Activated T-helper 1 cell treated with anti-CD3 and anti-CD28 coated beads, Interleukin-2, amount 50 U/mL, for 16 hours (primary cell): ENCODE measurements at places on chromosomes 1 and 21.

DNA sequence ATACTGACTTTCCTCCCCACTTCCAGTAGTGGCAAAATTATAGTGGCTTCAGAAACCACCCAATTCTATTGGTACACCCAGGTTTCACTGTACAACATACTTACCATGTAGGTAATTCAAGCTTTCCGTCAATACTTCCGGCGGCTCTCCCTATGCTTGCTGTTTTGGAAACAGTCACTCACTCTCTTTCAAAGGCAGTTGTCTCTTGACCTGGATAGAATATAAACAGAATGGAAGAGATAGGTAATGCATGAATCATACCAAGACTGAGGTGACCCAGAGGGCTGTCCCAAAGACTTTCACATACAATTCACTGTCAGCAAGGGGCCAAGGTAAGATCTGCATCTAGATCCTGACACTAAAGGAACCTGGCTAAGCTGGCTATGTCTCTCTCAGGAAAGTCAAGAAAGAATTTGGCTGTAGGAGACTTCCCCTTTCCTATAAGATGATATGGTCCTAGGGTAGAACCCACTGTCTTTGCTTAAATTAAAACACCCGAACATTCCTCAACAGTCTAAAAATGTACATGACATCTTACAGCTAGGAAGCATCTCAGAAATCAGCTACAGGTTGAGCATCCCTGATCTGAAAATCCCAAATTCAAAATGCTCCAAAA, 59.6 kb downstream of the LUZP1 start:
- no peak for DNase-seq

- DNase-seq = no peak
These were observed 76.2 kb upstream of the VAMP3 start for GRCh38 chr1:7694600-7695496.

GRCh38 chr1:16073490-16074119, at the start of gene FAM131C:
TSS of gene FAM131C (minus strand) at chr1:16073651. CDS start at chr1:16073442, 209 bp downstream.
- no peak for DNase-seq

DNA sequence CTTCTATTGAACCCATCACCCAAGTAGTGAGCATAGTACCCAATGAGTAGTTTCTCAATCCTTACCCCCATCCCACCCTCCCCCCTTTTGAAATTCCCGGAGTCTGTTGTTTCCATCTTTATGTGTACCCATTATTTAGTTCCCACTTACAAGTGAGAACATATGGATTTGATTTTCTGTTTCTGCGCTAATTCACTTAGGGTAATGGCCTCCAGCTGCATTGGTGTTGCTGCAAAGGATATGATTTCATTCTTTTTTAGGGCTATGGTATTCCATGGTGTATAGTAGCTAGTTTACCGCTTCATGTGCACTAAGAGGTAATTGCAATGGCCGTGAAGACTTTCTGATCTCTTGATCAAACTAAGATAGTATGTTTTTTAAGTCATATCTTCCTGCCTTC, 107.5 kb upstream of the SERTAD4 start:
- DNase-seq = no peak

DNA sequence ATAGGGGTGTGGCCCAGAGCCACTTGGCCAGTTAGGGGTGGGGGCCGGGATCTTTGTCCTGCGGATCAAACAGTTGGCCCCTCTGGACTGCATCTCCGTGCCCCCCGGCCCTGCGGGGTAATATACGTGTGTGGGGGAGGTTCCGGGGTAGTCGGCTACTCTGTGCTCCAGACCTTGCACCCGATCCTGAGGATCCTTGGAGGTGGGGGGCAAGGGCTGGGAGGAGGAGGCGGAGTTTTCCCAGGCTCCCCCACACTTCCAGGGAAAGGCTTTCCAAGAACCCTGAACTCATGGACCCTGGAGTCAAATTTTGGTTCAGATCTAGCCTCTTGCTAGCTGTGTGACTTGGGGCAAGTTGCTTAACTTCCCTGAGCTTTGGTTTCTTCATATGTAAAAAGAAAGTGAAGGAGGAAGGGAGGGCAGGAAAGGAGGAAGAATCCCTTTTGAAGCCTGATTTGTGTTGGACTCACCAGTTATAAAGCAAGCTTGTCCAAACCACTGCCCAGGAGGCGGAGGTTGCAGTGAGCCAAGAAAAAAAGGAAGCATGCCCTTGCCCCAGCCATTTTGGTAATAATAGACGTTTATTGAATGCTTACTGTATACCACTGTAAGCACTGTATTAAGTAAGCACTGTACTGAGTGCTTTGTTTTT, 686 bp downstream of the MIIP start:
- DNase-seq = no peak

- no peak for DNase-seq
These were observed 23.6 kb upstream of the TRIM67 start for GRCh38 chr1:231138236-231138635.

GRCh38 chr1:8821084-8821483, 3.6 kb upstream of the RERE start:
- no peak for DNase-seq

DNA sequence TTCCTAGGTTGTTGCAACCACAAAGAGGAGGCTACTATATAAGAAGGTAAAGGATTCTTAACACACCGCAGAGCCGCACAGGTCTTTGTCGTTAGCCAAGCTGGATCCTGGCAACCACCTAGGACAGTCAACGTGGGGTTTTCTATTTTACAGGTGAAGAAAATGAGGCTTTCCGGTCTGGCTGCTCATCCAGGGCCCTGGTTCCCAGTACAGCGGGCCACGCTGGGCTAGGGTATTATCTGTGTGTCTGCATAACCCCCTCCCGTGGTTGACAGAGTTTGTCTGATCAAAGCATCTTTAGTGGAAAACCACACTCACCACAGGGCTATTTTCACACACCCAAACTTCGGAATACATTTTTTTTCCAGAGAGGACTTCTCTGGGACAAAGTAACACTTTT, 39.0 kb upstream of the PDE9A start:
- DNase-seq = peak; percentile 11

DNA sequence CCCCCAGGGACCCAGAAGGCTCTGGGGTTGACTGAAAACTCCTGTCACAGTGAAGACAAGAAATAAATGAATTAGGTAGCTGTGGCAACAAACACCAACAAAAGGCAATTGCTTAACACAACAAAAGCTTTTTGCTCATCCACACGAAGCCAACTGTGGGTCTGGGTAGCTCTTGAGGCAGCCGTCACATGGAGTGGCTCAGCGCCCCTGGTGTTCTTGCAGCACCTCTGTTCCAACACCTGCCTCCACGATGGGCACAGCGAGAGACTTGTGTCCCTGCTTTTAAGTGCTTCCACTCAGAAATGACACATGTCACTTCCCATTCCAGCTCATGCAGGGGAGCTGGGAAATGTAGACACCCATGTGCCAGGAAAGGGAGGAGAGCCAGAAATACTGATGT, 364.5 kb upstream of the DUSP10 start:
- DNase-seq = no peak

- DNase-seq = no peak
These were observed 383.5 kb downstream of the KCNH1 start for GRCh38 chr1:210750468-210750867.
